ENCODE measurements at places on chromosomes 4 and X. TPM values are rescaled to one million over a fixed set of nuclear protein-coding genes. Genes with fewer than 3 reads are reported as not detected.

- DNase-seq = no peak
Observed at GRCh38 chr4:41546638-41547037, 8.7 kb downstream of the LIMCH1 start.

- DNase-seq = no peak
Observed at GRCh38 chr4:81601358-81601694, 129.6 kb upstream of the RASGEF1B start.

GRCh38 chrX:111662292-111662691, 18.7 kb upstream of the ALG13 start:
- DNase-seq = no peak

DNA sequence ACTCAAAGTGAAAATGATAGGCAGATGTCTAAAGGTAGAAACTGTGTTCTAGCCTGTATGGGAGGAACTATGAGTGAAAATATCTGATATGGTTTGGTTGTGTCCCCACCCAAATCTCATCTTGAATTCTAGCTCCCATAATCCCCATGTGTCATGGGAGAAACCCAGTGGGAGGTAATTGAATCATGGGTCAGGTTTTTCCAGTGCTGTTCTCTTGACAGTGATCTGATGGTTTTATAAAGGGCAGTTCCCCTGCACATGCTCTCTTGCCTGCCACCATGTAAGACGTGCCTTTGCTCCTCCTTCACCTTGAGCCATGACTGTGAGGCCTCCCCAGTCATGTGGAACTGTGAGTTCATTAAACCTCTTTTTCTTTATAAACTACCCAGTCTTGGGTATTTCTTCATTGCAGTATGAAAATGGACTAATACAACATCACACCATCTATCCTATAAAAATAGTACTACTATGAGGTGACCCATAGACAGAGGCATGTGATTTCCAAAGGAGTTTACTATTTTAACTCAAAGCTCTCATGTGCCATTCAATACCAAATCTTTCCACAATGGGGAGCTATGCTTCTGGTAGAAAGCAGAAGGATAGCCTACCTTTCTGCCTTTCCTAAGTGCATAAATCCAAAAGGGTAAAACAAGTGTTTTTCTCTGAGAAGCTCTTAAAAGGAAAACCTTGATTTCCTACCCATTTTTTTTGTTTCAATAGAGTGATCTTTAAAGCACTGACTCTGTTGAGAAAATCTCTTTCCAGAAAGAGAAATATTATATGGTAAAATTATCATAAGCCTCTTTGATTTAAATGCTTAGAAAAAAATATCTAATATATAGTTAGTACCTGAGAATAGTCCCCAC, 38.8 kb downstream of the SEC31A start:
- DNase-seq = peak; percentile 58

The CYSLTR1 gene
- 6.6 TPM for total RNA-seq

The CENPVL1 gene
- not detected for total RNA-seq

DNA sequence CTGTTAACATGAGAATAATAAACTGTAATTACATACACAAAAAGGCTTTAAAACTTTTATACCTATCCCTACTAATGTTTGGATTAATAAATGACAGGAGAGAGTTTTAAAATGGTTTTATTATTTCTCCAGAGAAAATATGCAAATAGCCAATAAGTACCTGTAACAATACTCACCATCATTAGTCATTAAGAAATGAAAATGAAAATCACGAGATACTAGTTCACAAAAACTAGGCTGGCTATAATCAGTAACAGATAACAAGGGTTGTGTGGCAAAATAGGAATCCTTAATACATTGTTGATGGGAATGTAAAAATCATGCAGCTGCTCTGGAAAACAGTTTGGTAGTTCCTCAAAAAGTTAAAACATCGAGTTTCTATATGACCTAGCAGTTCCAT, 25.2 kb upstream of the AP1AR start:
- DNase-seq = no peak

The PNMA3 gene
- total RNA-seq = 2.6 TPM

GRCh38 chrX:101117701-101118100, 19.7 kb downstream of the CENPI start:
- no peak for DNase-seq

- peak; percentile 55 for DNase-seq
Observed at GRCh38 chr4:26028793-26029567, 115.0 kb downstream of the SMIM20 start.

DNA sequence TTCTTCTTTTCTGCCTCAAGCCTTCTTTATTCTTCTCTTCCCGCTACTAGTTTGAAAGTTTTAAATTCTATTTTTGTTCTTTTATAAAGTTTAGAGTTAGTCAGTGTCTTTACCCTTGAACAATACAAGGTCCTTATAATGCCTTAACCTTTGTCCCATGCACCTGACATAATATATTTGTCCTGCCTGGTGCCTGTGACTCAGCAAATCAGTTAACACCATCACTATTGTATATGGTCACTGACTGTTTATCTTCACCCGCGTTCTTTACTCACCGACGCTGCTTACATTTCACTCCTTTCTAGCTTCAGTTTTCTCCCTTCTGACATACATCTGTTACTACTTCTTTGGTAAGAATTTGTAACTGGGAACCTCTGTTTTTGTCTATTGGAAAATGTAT, 5.7 kb downstream of the SMIM20 start:
- DNase-seq = no peak

The SULT1B1 gene
- total RNA-seq = 10.2 TPM

DNA sequence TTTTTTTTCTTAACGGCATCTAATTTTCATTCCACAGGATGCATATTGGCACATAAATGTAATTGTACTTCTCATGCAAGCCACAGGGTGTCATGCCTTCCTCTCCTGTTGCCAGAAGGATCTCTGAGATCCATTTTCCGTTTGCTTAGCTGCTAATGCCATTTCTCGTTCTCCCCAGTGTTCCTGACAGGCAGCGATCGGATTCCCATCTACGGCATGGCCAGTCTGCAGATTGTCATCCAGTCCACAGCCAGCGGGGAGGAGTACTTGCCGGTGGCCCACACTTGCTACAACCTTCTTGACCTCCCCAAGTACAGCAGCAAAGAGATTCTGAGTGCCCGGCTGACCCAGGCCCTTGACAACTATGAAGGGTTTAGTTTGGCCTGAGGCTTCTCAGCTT, 8.9 kb upstream of the NAP1L5 start:
- DNase-seq = no peak

- DNase-seq = no peak
Observed at GRCh38 chr4:127048376-127049044, 584.2 kb upstream of the INTU start.

- no peak for DNase-seq
Observed at GRCh38 chr4:57051095-57051494, 59.1 kb downstream of the IGFBP7 start.

The UGT2B11 gene
- not detected for total RNA-seq

DNA sequence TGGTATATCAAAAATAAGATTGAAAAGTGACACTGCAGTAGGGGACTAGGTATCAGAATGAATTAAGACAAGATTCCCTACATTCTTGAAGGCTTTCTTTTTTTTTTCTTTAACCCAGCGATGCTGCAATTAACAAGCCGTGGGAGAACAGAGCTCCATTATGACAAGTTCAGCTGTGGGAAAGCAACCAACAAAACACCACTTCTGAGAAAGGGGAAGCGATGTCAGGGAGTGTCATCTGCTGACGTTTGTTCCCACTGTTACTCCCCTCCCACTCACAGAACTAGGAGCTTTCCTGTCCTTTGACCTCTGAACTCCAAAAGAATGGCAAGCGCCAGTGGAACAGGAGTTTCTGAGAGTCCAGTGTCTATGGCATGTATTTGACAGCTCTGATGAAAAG, 90.2 kb upstream of the SLITRK2 start:
- no peak for DNase-seq

DNA sequence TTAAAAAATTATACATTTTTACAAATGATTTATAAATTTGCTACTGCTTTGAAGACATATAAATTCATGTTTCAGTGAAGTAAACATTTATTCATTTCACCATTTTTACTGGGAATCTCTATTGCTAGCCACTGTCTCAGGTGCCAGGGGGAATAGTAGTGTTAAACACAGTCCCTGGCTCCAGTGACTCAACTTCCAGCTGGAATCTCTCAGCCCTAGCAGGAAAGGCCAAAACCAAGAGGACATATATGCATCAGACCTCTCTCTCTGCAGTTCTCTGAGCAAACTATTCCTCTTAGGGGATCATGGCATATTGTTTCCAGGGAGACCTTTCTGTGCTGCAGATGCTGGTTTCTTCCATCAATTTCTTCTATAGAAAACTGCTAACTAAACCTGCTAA, 1009.0 kb upstream of the LCORL start:
- DNase-seq = no peak

The POU4F2 gene
- total RNA-seq = not detected

DNA sequence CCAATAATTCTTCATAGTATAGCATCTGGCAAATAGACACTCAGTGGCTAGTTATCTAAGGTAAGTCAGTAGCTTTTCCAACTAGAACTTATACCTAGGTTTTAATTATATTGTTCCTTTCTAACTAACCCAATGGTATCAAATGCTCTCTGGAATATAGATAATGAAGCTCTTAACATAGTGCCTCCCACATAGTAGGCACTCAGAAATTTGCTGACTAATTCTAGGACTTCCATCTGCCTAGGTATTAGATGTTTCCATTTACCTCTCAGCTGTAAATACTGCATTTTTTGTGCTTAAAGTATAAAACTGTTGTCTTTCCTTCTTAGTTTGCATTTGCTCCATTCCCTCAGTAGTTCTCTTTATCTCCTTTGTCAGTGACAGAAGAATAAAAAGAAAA, 214.3 kb upstream of the SPRY1 start:
- DNase-seq = no peak

The TRIML2 gene
- not detected for total RNA-seq

- DNase-seq = no peak
Observed at GRCh38 chr4:41505161-41505661, 32.7 kb upstream of the LIMCH1 start.

GRCh38 chr4:6657242-6658208, 17.0 kb downstream of the MRFAP1 start:
- DNase-seq = no peak

- DNase-seq = no peak
Observed at GRCh38 chr4:187491286-187491685, 504.3 kb upstream of the ZFP42 start.

- DNase-seq = no peak
Observed at GRCh38 chrX:69307756-69308155, 142.5 kb upstream of the PJA1 start.

- DNase-seq = no peak
Observed at GRCh38 chr4:93646233-93646930, 182.2 kb upstream of the ATOH1 start.

The FGG gene
- not detected for total RNA-seq

The LINC00632 gene
- total RNA-seq = 10.8 TPM

DNA sequence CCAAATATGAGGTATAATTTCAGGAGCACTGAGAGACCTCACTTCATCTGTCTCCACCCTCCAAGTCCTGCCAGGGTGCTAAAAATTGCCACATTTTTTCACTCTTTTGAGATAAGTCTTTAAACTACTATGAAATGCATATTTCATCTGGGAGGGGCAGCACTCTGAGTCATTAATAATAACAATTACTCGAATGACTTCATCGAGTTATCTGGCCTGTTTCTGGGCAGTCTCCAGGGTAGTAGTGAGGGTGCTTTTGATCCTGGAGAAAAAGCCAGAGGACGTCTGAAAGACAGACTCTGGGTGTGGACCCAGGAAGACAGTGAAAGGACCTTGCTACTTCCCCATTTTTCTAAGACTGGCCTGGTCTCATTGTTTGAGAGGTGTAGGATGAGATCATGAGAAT, 42.3 kb upstream of the SRD5A3 start:
- DNase-seq = no peak

GRCh38 chrX:132219343-132219768, at the start of gene RAP2C:
TSS of gene RAP2C (minus strand) at chrX:132219447. CDS start at chrX:132217268, 2,179 bp downstream.
- peak; percentile 41 for DNase-seq

GRCh38 chr4:188707036-188707435, 567.8 kb downstream of the TRIML1 start:
- DNase-seq = no peak

DNA sequence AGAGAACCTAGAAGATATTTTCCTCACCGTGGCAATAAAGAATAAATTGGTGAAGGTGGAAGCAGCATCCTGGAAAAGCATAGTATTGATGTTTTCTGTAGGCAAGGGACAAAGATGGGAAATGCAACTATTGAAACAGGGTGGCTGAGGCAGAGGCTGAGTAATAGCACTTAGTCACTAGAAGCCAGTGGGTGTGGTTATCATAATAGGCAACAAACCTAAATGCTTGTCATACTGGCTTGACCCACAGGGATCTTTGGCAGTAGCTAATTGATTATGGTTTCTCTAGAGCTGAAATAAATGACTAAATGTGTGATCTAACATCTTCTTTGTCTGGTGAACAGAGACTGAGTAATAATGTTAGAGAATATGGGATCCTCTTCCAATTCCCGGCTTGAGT, 353.6 kb upstream of the RPS6KA3 start:
- DNase-seq = no peak

DNA sequence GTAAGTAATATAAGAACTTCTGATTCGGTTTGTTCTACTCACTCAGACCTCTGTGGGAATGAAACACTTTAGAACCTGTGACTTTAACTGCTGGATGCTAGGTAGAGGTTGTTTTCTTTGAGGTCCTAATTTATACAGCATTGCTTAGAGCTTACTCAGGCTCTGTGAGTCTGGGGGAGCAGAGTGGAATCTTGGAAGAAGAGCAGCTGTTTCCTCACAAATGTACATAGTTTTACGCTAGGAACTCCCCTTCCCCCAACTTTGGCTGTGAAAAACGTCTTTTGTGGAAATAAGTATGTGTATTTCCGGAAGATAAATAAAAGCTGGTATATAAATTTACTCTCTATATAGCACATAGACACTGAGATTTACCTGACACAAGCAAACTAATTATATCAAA, 141.4 kb downstream of the NAA11 start:
- DNase-seq = no peak

GRCh38 chrX:111447298-111447697, 35.3 kb upstream of the DCX start:
- no peak for DNase-seq

DNA sequence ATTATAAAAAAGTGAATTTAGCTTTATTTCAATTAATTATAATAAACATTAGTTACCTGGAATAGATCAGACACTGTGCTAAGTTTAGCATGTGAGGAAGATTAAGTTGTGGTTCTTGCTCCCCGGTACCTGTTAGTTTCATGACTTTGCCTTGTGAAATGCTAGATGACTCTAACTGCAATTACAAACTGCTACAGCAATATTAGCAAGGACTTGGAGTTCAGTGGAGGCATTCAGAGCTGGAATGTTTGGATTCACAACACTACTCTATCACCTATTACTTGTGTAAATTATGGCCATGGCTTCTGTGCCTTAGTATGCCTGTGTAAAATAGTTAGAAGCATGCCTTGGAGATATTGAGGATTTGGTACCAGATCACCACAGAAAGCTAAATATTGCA, 21.4 kb upstream of the ANXA10 start:
- DNase-seq = no peak

- no peak for DNase-seq
Observed at GRCh38 chr4:175447016-175447415, 365.0 kb downstream of the GPM6A start.

The AWAT2 gene
- not detected for total RNA-seq

GRCh38 chr4:24988776-24989175, 42.0 kb downstream of the LGI2 start:
- no peak for DNase-seq
